Effector CD8-positive, alpha-beta T cell (primary cell): ENCODE measurements at places on chromosomes 13 and 19.

GRCh38 chr19:4620675-4621074 lies 18.6 kb upstream of the TNFAIP8L1 start:
- no peak for DNase-seq

- DNase-seq = no peak
Measured at GRCh38 chr13:103873725-103874124, 807.5 kb upstream of the SLC10A2 start.

- no peak for DNase-seq
Measured at GRCh38 chr19:6693681-6694080, 23.7 kb upstream of the TNFSF14 start.

DNA sequence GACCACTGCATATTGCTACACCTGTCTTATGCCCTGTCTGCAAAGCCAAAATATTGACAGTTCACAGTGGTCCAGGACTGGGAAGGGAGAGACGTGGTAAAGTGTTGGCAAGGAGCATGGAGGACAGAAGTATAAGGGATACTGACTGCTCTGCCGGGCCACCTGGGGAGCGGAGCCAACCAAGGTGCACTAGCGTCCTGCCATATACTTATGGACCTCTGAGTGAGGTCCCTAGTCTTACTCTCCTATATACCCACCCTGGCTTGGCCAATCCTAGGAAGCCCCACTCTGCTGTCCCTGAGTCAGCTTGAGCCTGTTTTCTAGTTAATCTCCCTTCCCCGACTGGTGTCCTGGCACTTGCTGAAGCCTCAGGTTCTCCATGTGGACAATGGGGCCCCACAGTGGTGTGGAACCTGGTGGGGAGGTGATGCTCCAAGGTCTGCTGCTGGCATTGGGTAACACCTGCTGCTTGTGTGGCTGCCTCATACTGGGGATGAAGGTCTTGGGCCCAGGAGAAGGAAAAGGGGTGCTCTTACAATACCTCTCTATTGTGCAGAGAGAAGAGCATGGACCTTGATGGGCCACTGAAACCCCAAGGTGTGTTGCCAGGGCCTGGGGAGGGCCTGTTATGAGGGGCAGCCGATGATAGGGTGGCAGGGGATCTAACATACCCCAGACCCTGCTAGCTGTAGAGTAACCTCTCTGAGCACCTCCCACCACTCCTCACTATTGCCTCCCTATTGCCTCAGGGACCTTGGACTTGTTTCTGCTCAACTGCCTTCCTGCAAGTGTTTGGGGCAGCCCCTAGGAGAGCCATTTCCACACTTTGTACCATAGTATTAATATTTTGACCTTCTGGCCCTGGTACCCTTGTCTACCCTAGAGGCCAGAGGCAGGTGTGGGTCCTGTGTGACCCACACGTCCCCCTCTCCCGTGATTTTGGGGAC lies 6.7 kb upstream of the TRIM28 start:
- DNase-seq = no peak
